ENCODE measurements at places on chromosomes 7 and 10.

DNA sequence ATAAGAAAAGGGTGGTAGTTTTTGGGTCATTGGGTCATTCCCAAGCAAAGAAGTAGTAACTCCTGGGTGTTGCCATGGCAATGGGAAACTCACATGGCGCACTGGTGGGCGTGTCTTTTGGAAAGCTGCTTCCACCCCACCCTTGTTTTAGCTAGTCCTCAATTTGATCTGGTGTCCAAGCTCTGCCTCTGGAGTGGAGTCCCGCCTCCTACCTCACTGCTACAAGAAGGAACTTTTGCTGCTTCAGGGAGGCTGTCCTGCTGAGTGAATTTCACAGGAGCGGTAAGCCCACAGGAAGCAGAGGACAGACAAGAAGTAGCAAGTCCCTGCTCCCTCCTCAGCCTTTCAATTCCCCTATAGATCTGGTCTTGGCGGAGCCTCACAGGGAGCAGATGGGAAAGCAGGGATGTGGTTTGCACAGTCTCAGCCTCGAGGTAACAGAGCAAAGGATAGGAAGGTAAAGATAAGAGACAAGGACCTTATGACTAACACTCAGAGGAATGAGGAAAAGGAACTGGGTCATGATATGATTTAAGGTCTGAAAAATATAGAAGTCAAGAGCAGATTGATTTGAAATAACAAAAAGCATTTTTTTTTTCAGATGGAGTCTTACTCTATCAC, 700.3 kb downstream of the TNS3 start:
- no peak for DNase-seq

- no peak for DNase-seq
Observed at GRCh38 chr7:123999703-124000102, 33.2 kb downstream of the TMEM229A start.

DNA sequence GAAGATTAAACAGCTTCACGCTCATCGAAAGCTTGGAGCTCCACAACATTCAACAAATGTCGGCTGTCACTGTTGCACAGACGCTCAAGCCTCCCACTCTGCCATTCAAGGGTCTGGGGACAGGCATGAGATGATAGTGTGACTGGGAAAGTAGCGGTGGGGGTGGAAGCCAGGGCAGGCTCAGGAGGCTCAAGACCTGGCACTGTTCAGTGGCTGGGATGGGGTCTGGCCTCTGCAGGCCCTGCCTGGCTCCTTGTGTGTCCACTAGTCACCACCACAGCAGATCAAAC, 13.5 kb upstream of the GTPBP4 start:
- DNase-seq: no peak

- no peak for DNase-seq
Observed at GRCh38 chr10:13834581-13835286, 248.0 kb downstream of the PRPF18 start.

- no peak for DNase-seq
Observed at GRCh38 chr10:86113501-86113900, 253.1 kb downstream of the GRID1 start.
